ENCODE measurements at places on chromosomes 1 and 21.

- DNase-seq: no peak
Observed at GRCh38 chr1:89295187-89295586, 22.5 kb upstream of the GBP5 start.

DNA sequence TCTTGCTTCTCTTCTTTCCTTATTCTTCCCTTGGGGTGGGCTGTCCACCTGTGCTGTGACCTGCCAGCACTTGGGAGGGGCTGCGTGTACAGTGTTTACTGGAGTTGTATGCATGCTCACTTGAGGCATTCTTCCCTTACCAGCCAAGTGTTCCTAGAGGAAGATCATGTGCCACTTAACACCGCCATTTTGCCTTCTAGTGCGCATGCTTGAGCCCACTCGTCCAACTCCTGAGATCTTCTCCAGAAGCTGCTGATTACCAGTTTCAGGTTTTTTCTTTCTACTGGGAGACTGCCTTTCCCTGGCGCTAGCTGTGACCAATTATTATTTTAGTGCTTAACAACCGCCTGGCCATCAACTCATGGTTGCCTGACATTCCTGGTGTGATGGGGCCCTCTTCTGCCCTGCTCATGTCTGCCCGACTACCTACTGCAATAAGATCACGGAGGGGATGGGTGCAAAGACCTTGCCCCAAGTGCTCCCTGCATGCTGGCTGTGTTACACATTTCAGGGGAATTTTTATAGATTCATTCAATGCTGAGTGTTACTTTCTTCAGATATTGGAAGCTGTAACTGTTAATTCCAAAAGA lies 74.2 kb upstream of the B3GALT5 start:
- DNase-seq: no peak

GRCh38 chr1:180046674-180047073 lies 92.1 kb downstream of the CEP350 start:
- DNase-seq: no peak

DNA sequence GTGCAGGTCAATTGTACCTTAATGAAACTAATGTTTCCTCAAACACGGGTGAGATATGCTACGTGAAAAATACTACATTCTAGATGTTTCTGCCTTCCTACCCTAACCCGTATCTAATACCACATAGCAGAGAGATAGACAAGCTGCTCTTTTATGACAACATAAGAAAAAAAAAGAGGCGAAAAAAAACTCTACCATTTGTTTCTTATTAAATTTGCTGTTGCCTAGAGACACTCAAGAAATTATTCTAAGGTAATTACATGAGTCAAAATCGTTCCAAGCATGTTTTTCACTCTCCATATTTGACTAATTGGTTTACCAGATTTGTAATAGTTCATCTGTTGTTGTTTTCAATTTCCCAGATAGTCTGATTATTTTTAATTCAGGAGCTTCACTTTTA lies 27.4 kb downstream of the PALMD start:
- no peak for DNase-seq

DNA sequence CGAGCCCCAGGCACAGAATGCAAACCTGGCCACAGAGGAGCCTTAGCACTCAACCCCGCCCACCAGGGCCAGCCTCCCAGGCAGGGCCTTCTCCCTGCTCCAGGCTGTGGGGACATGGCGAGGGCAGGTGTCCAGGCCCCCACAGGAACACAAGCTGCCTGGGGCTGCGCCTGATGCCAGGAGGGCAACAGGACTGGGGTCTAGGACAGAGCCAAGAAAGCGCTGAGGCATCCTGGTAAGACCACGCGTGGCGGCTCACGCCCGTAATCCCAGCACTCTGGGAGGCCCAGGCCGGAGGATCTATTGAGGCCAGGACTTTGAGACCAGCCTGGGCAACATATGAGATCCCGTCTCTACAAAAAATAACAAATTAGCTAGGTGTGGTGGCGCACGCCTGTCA lies 59.1 kb downstream of the MEGF6 start:
- DNase-seq: no peak

- no peak for DNase-seq
Observed at GRCh38 chr1:159889821-159890252, 10.1 kb downstream of the CFAP45 start.

GRCh38 chr1:163807331-163808049 lies 485.7 kb downstream of the NUF2 start:
- no peak for DNase-seq

GRCh38 chr1:154265586-154265985 lies 6.8 kb upstream of the HAX1 start:
- DNase-seq: no peak

DNA sequence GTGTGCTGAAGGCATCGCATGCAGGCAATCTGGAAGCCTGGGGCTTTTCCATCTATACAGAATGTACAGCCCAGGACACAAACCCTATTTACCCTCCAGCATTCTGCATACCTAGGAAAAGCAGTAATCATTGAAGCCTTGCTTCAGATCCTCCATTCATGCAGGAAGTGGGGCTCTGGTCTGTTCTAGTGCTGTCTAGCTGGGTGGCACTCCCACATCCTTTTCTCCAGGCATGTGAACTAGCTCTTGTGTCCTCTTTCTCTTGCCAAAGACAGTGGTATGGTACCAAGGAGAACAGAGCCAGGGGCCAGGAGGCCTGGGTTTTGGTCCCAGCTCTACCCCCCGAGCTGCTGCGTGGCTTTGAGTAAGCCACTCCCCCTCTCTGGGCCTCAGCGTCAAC lies 21.7 kb downstream of the LRP8 start:
- DNase-seq: no peak

DNA sequence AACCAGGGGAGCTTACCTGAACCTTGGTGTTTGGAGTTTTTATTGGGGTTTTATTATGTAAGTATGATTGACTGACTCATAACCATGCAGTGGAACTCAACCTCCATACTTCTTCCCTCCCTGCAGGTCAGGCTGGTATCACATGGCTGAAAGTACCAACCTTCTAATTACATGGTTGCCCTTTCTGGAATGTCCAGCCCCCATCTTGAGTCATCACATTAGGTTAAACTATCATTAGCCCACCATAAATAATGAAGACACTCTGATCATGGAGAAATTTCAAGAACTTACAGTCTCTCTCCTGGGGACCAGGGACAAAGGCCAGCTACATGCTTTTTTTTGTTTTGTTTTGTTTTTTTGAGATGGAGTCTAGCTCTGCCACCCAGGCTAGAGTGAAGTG lies 19.2 kb upstream of the DPH5 start:
- DNase-seq: no peak
